ENCODE measurements at places on chromosomes 6 and 20.

GRCh38 chr6:48826901-48827701, 636.0 kb downstream of the MMUT start:
- no peak for DNase-seq

DNA sequence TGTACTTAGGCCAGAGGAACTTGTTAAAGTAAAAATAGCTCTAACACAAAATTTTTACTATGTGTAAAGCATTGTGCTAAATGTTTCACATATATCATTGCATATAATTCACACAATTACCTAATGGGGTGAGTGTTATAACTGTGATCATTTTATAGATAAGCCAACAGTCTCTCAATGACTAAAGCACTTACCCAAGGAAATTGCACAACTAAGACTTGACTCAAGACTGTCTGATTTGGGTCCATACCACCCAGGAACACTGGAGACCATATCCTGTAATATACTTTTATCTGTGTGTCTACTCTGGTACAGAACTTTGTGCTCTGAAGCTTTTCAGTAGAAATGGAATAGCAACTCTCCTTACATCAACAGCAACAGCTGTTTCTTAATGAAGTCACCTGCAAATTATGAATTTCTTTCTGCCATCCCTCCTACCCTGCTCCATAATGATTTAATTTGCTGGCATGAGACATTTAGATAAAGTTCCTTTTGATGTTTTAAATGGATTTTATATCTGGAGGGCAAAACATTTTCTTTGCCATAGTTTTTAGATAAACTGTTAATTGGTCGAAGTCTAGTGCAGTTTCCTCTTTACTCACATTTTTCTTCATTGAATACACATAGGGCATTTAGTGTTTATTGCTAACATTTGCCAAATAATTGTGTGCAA, 47.5 kb downstream of the TSPYL4 start:
- no peak for DNase-seq

GRCh38 chr20:34525709-34526416, 9.6 kb downstream of the DYNLRB1 start:
- peak; percentile 84 for DNase-seq

GRCh38 chr20:23091721-23092383, 5.7 kb upstream of the CD93 start:
- no peak for DNase-seq

- DNase-seq = no peak
Observed at GRCh38 chr6:166744223-166745134, 117.4 kb upstream of the RPS6KA2 start.

DNA sequence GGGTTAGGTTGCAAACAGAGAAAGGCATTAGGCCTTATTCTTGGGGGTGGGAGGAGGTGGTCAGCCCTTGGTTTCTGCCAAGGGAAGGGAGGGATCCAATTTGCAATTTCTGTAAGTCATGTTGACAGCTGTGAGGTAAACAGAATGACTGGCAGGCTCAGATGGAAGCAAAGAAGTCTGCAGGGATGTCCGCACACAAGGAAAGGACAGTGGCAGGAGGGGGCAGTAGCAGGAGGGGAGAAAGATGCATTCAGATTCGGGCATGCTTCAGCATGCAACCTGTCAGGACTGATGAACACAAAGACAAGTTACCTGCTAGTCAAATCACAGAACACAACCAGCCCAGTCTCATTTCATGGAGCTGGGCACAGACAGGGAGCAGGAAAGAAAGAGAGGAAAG, 217.9 kb upstream of the FOXA2 start:
- no peak for DNase-seq

Measured in urinary bladder (tissue), 4 donors.